Bone marrow (tissue), 2 donors: ENCODE measurements at places on chromosomes 1 and 21.

GRCh38 chr1:9166289-9167235 lies 37.7 kb upstream of the GPR157 start:
- DNase-seq = no peak

DNA sequence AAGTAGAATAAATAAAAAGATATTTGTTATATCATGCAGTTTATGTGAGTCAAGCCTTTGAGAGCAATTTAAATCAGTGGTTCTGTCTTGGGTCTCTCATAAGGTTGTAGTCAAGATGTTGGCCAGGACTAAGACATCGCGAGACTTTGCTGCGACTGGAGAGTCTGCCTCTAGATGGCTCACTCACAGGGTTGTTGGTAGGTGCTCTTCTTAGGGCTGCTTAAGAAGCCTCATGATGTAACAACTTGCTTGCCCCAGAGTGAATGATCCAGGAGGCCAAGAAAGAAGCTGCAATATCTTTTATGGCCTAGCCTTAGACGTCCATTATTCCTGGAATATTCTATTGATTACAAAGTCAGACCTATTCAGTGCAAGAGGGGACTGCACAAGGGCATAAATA lies 73.1 kb upstream of the CACHD1 start:
- no peak for DNase-seq

DNA sequence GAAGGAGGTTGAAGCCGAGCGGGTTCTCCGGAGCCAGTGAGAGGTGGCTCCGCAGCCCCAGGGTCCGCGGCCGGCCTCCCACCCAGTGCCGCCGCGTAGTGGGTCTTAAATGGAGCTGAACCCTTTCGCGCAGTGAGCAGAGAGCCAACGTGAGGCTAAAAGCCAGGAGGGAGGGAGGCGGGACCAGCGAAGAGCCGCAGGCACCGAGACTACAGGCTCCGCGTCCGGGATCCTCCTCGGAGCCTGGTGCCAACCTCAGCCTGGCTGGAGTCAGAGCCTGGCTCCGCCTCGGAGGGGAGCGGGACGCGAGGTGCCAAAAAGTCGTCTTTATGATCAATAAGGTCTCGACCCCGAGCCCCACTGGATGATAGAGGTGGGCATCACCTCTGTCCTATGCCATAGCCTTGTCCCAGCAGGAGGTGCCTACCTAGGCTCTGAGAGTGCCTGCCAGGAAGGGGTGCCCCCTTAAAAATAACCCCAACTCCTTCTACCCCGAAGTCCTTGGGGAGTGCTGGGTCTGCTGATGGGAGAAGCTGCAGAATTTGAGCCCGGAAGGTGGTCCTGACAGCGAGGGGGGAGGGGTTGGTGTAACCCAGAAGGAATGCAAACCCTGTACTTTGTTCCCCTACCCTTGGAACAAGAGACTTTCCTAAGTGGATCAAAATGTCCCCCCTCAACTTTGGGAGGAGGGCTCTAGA lies 1.6 kb downstream of the IGSF21 start:
- DNase-seq = no peak

GRCh38 chr1:92544756-92545165 lies 58.0 kb upstream of the GFI1 start:
- DNase-seq = no peak

DNA sequence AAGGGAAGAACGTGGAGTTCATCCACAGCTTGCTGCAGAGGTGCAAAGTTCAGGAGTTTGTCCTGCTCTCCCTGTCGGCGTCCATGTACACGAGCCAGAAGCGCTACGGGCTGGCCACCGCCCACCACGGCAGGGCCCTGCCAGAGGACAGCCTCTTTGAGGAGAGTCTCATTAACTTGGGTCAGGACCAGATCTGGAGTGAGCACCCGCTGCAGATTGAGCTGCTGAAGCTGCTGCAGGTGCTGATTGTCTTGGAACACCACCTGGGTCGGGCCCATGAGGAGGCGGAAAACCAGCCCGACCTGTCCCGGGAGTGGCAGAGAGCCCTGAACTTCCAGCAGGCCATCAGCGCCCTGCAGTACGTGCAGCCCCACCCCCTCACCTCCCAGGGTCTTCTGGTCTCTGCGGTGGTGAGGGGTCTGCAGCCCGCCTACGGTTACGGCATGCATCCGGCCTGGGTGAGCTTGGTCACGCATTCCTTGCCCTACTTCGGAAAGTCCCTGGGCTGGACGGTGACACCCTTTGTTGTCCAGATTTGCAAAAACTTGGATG lies 73.8 kb upstream of the MORC3 start:
- no peak for DNase-seq

DNA sequence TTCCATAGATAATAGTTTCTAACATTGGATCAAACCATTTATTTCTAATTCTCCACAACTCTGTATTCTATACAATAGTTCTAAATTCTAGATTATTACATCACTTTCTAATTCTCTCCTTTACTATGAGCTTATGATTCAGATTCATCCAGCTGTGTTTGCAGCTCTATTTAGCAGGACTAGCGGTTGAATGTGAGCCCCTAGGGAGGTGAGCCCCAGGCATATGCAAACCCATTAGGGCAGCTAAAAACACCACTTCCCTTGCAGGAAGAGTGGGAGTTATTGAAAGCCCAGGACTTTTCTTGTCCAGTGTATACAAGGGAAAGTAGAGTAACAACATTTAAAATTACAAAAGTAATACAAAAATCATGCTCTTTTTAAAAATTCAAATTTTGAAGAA lies 56.9 kb downstream of the KRTAP19-8 start:
- no peak for DNase-seq

DNA sequence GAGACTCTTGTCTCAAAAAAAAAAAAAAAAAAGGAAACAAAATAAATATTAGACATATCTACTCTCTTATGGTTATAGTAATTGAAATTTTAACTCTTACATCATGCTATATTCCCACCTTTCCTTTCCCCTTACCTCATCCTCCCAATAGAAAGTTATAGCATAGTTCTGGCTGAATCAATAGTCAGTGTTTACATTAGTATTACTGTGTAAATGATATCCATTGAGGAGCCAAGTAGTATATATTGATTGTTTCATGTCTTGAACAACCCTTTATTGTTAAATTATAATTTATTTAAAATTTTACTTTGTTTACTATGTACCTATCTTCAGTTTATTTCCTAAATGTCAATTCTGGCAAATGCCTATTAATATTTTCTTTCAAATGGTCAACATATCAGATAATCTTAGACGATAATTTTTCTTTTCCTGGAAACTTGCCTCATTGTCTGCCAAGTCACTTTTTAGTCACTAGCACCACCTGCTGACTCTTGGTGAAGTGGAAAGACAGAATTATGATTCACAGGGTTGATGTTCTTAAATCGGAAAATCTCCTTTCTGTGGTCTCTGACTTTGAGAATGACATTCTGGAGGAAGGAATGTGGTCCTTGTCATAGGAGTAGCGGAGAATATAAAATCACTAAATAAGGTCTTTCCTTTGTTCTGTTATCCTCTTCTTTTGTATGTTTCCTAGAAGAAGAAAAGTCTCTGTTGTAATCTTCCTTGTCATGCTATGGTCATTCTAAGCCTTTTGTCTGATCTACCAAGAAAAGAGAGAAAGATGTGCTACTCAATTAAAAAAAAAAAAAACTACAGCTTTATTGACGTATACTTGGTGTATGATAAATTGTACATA lies 8.6 kb downstream of the HJV start:
- DNase-seq = peak; percentile 71

DNA sequence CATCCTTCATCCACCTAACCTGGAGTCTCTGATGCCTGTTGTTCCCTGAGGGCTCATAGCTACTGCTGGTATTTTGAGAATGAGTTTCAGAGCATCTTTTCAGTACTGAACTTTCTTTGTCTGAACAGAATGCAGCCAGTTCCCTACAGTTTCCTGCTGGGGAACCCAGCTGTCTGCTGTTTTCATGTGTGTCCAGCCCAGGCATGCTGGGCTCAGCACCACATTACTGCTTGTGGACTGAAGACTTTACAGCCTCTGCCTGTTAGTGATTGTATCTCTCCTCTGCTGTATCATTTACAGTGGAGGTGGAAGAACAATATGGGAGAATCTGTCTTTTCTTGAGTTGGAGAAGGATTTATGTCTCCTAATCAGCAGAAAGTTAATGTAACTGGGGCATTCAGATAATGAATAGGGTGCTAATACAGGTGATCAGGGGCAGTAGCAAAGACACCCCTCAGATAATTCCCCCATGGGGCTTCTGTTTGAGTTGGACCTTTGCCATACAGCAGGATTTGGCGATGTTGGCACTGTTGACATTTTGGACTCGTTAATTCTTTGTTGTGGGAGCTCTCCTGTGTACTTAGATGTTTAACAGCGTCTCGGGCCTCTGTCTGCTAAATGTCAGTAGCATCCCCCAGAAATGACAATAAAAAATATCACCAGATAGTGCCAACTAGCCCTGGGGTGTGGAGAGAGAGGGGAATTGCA lies 207.7 kb downstream of the HHAT start:
- DNase-seq = no peak
